ENCODE measurements at places on chromosomes 13 and 19.

- no peak for DNase-seq
Observed at GRCh38 chr19:53960886-53961285, 1.9 kb upstream of the CACNG8 start.

GRCh38 chr19:46915386-46915785, 54.6 kb downstream of the ARHGAP35 start:
- DNase-seq: no peak

DNA sequence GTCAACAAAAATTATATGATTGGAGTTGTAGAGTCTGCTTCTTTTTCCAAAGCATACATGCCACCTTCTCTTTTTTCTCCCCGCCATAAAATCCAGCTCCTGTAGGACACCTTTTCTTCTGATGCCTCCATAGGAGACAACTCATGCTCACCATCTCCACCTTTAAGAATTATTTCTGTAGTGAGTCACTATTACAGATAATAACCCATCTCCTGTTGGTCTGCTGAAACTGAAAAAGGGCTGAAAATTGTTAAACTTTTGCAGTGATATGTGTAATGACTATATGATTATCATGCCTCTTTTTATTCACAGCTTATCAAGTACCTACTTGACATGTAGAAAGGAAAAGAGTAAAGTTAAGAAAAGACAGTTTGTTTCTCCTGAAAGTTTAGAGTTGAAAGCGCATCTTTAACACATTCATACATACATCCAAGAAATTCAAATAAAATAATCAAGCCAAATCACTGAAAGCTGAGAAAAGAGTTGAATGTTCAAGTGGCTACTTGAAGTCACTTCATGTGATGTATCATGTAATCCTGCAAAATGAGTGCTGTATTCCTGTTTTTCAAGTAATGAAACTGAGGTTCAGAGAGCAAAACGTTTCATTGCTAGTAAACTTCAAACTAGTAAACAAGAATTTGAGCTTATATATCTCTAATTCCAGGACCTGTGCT, 35.5 kb upstream of the LPAR6 start:
- no peak for DNase-seq

- no peak for DNase-seq
Observed at GRCh38 chr19:18461471-18461870, 23.5 kb upstream of the ISYNA1 start.

GRCh38 chr13:21889651-21890050, 218.8 kb downstream of the FGF9 start:
- no peak for DNase-seq

Measured in T-helper 2 cell (primary cell).